ENCODE measurements at places on chromosomes 2 and 18. TPM values are rescaled to one million over a fixed set of nuclear protein-coding genes. Genes with fewer than 3 reads are reported as not detected.
A peak's percentile ranks its signal among the peaks of the same experiment; 100 is the strongest.

Gene PSMA8
- not detected for polyA plus RNA-seq

GRCh38 chr18:72700961-72701710 is 157.0 kb upstream of the CBLN2 start:
- DNase-seq = no peak

Gene MERTK
- polyA plus RNA-seq = 3.5 TPM

Gene SERPINB13
- not detected for polyA plus RNA-seq

Gene IL36RN
- not detected for polyA plus RNA-seq

Gene TCF23
- polyA plus RNA-seq = not detected

- DNase-seq = peak; percentile 50
These were observed 92.0 kb downstream of the HDAC4 start for GRCh38 chr2:239308661-239309397.

DNA sequence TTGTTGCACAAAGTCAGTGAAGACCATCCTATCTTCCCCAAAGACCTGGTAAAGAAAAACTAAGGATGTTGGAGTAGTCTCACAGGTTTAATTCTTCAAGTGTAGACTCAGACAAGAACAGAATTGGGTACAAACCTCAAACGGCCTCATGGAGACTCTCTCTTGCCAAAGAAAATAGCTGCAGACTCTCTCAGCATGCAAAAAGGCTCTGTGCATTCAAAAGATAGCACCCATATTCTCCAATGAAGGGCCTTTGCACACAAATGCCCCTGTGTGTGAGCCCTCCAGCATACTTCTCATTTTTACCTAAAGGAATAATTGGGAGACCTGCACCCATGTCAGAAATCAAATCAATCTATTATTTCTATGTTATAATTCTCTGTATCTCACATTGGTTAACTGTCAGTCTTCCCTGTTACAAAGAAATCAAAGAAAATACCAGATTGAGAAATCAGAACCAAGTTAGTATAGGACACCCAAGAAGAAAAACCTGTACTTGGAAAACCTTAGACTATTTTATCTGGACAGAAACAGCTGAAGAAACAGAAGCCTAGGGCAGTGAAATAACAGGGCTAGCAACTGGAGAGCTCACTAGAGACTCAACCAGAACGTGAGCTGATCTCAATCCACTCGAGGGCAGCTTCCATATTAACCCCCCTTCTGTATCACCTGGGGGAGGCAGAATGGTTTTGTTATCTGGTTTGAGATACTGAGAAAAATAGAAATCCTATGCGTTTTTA is 134.7 kb upstream of the DNAJC10 start:
- no peak for DNase-seq

DNA sequence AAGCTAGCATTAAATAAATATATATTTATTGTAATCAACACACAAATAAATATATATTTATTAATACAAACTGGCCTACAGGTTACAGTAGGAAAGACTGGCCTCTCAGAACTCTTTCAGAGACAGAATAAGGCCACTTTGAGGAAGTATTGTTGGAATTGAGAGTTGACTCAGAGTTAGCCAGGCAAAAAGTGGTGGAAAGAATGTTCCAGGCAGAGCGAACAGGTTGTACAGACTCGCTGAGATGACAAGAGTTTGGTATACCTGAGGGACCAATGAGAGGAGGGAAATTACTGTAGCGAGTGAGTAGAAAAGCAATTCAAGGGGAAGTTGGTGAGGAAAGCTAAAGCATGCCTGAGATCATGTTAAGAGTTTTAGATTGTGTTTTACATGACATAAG is 19.0 kb upstream of the XDH start:
- DNase-seq = no peak

DNA sequence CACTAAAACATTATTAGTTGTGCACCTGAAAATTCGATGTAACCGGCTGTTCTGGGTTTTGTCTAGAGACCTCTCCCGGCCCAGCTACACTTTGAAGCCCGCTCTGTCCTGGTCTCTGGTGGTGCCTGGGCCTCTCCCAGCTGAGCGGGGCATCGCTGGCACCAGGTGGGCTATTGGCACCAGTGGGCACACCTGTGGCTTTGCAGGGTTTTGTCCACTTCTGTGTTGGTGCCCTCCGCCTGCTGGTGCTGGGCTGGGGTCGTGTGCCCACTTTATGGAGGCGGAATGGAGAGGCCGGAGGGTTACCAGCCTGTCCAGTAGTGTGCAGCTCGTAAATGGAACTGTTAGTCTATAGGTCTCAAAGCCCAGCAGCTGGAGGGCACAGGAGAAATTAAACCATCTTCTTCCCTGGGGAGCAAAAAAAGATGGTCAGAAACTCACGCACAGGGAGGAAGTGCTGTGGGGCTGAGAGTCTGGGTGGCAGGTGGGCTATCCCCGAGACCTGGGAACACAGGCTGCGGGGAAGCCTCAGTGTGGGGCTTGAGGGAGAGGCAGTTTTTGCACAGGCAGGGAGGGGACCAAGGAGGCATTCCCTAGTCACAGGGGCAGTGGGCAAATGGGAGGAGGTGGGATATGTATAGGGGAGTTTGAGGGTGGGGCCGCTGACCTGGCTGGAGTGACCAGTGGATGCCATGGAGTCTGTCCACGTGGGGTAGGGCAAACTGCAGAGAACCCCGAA is 30.4 kb downstream of the SH3BP4 start:
- DNase-seq = no peak

GRCh38 chr2:180991820-180992219 is 11.4 kb downstream of the UBE2E3 start:
- DNase-seq = no peak

Gene DNAJC5G
- polyA plus RNA-seq = 0.34 TPM

- no peak for DNase-seq
These were observed 670.3 kb upstream of the SALL3 start for GRCh38 chr18:78309307-78309706.

- no peak for DNase-seq
These were observed 13.3 kb upstream of the IMPACT start for GRCh38 chr18:24413148-24413547.

Gene REG3A
- 3,240 TPM for polyA plus RNA-seq

DNA sequence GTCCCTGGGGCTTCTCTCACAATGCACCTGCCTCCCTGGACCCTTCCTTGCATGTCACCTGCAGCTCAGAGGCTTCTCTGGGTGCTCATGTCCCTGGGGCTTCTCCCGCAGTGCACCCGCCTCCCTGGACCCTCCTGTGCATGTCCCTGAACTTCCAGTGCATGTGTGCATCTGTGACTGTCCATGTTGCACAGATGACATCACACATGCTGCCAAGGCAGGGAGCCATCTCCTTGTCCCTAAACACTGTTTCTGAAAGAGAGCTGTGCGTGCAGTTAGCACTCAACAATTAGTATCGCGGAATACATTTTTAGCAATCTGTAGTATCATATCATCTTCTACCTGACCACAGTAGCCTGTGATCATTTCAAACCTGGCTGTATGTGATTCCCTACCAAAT is 216.4 kb upstream of the PXDN start:
- no peak for DNase-seq

Measured in pancreas (tissue), 10 donors.